Activated T-cell treated with anti-CD3 and anti-CD28 coated beads, Interleukin-2, amount 50 U/mL, for 72 hours (primary cell): ENCODE measurements at places on chromosomes 5 and 9. TPM values are rescaled to one million over a fixed set of nuclear protein-coding genes. Genes with fewer than 3 reads are reported as not detected.

GRCh38 chr9:70101265-70101664 lies 57.6 kb downstream of the MAMDC2 start:
- no peak for DNase-seq

GRCh38 chr9:112443200-112443599 lies 43.4 kb upstream of the KIAA1958 start:
- no peak for DNase-seq

- no peak for DNase-seq
Measured at GRCh38 chr9:4879115-4879558, 86.4 kb downstream of the RCL1 start.

GRCh38 chr9:134316449-134317160 lies 9.7 kb upstream of the RXRA start:
- no peak for DNase-seq

GRCh38 chr9:12776513-12777055 lies 1.8 kb downstream of the LURAP1L start:
- no peak for DNase-seq

DNA sequence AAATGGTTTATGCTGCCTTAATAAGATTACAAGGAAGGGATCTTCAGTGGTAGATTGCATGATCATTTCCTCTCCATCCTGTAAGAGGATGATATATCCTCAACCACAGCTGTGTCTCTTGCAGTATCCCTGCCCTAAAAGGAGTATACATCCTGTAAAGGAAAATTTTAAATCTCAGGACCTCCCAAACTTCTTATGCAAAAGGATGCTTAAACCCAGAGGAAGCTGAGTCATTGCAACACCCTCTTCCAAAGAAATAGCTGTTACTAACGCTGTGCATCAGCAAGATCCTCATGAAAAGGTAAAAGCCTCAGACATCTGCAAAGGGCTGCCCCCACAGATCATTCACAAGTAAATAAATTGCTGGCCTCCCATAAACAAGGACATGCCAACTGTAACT lies 599.0 kb downstream of the PRELID2 start:
- no peak for DNase-seq

DNA sequence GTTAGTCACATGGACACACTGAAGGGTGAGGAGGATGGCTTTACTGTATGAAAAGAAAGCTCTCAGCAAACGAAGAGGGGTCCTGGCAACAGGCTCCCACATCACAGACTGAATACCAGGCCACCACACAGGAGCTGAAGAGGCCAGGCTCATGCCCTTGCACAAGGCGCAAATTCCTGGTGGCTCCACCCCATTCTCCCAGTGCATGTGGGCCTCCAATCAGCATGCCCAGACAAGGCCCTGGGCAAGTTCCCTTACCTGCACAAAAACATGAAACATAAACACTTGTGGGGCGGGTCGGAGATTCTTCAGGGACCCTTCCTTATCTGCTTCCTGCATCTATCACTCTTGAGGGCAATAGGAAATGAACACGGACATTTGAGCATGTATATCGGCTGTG lies 935.8 kb upstream of the EDIL3 start:
- DNase-seq = no peak

DNA sequence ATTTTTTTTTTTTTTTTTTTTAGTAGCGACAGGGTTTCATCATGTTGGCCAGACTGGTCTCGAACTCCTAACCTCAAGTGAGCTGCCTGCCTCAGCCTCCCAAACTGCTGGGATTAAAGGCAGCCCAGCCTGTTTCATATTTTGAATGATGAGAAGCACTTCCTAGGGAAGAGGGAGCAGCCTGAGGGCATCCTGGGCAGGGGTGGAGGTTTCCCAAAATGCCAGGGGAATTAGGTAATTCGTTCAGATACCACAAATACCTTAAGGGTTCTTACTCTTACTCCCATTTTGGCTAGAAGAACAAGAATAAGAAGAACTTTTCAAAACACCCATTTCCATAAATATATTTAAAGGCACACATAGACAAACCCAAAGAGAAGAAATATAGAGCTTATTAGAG lies 29.5 kb upstream of the RAPGEF1 start:
- DNase-seq = no peak

GRCh38 chr5:76526950-76527583 lies 96.1 kb downstream of the F2RL2 start:
- DNase-seq = no peak

DNA sequence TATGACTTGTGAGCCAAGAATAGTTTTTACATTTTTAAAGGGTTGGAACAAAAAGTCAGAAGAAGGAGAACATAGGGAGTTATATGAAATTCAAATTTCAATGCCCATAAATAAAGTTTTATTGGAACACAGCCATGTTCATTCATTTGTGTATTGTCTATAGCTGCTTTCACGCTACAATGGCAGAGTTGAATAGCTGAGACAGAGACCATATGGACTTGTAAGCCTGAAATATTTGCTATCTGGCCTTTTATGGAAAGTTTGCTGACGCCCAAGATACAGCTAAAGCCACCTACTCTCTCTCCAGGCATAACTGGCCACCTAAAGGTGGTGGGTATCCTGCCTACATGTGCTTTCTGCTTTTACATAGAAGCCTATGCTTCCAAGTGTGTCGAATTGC lies 10.9 kb downstream of the DAB2IP start:
- no peak for DNase-seq

SOWAHA gene
- not detected for total RNA-seq

SHISAL2B gene
- total RNA-seq = not detected

SH3PXD2B gene
- 0.49 TPM for total RNA-seq
